ENCODE measurements at places on chromosomes 7 and 10.

DNA sequence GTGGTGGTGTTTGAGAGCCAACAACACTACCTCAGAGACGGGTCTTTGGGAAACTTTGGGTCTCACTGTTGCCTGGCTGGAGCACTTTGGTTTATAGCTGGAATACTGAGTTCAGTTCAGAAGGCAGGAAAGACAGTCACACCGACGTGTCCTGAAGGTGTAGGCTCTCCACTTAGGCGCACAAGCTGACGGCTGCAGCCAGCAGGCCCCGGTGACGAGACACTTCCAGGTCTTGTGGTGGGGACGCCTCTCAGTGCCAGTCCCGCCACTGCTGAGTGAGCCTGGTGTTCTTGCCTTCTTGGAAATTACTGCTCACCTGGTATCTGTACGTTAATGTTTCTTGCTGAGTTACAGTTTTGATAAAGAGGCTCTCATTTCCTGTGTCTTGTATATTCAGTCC is 74.0 kb downstream of the WDR37 start:
- DNase-seq, result no peak

DNA sequence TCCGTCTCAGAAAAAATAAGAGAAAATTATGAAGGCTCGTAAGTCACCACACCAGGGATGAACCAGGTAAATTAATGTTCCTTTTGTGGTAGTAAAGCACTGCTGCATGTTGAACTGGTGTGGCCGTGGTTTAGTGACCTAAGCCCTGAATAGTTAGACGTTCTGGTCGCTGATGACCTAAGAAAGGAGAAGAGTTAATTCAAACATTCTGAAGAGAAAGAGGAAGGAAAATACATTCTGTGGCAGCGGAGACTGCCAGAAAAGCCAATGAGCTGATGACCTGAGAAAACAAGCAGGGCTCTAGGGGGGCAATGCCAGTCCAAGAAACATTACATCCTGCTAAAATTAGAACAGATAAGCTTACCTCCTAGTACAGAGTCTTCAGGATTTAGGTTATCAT is 17.5 kb downstream of the DNAJC9 start:
- no peak for DNase-seq

GRCh38 chr10:79001082-79001885 is 67.5 kb upstream of the ZMIZ1 start:
- no peak for DNase-seq

DNA sequence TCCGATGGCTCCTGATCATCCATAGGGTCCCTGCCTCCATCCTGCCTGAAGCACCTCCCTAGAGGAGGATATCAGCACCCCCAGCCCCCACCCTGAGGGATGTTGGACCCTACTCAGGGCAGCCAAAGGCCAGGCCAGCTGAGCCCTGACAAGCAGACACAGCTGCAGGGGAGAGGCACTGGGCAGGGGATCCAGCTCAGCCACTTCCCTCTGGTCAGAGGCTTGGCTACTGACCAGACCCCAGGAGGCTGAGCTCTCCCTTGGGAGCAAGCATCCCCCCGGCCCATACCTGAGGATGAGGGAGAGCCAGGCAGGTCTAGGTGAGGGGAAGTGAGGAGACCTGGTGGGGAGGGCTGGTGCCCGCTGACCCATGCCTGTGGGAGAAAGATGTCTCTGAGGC is 6.6 kb downstream of the LDB3 start:
- DNase-seq, result no peak

- no peak for DNase-seq
These were observed 610.8 kb downstream of the GATA3 start for GRCh38 chr10:8665322-8665721.

- no peak for DNase-seq
These were observed 31.9 kb upstream of the INSYN2A start for GRCh38 chr10:127228195-127228787.

DNA sequence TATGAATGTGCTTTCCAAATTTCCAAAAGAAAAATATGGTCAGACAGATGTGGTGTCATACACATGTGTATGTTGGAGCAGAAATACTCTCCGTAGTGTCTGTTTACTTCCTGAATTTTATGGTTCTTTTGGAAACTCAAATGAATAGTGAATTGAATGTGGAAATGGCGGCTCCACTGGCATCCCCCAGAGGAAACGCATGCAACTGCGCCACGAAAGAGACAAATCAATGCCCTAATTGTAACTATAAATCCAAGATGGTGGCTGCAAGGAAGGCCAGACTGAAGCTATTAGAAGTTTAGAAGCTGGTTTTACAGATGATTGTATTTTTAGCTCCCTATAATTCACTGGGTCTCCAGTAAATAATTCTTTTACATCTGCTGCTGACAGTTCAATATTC is 246.7 kb downstream of the FGFR2 start:
- DNase-seq, result no peak

DNA sequence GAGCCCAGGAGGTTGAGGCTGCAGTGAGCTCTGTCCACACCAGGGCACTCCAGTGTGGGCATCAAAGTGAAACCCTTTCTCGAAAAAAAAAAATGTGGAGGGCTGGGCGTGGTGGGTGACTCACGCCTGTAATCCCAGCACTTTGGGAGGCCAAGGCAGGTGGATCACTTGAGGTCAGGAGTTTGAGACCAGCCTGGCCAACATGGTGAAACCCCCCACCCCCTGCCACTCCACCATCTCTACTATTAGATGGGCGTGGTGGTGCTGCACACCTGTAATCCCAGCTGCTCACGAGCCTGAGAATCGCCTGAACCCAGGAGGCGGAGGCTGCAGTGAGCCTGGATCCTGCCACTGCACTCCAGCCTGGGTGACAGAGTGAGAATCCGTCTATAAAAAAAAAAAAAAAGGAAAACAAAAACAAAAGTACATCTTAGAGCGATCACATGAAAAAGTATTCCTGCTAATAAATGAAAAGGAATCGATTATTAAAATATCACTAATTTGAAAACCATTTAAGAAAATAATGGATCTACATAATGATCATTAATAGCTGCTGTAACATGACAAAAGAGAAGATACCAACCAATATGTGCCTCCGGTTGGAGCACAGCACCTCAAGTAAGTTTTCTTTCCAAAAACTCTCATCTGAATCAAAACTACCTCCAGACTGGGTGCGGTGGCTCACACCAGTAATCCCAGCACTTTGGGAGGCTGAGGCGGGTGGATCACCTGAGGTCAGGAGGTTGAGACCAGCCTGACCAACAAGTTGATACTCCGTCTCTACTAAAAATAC is 4.9 kb downstream of the HNRNPF start:
- no peak for DNase-seq

- DNase-seq, result no peak
These were observed 175.7 kb upstream of the SLC25A13 start for GRCh38 chr7:96497567-96497966.

DNA sequence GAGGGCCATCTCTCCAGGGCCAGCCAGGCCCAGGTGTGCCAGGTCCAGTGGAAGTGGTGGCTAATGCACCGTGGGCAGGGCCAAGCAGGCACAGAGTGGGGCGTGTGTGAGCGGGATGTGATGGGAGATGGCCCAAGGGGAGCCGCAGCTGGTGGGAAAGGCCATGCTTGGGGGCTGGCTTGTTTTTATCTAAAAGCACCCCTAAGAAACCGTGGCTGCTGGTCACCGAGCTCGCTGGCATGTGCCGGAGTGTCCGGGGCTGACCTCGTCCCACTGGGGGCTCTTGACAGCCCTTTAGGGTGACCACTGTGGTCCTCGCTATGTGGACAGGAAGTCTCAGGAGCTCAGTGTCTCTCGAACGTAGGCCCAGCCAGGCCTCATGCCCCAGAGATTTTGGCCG is 582.4 kb upstream of the FOXK1 start:
- no peak for DNase-seq

DNA sequence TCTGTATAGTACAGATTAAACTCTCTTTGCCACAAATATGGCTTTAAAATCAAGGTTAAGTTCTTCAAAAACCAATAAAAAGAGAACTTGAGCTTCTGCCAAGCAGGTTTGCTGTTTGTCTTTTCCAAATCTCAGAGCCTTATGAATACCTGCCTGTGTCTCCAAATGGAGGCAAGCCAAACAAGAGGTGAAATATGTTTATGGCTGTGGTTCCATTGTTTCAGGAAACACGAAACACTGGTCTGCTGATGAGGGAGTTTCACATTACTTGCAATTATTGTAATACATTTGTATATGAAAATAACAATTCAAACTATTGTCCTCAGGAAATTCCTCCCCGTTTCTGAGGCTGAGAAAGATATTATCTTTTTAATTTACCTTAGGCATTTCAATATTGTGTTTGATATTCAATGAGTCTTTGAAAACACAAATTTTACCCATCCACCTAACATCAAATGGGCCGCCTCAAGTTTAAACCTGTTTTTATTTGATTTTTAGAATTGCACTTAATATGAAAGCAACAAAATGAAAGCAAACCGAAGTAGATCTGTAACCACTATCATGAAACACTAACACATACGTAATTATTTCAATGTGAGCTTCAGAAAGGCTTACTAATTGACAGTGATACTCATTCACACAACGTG is 359.3 kb downstream of the HGF start:
- no peak for DNase-seq

- no peak for DNase-seq
These were observed 262.2 kb downstream of the FZD1 start for GRCh38 chr7:91526404-91526803.

DNA sequence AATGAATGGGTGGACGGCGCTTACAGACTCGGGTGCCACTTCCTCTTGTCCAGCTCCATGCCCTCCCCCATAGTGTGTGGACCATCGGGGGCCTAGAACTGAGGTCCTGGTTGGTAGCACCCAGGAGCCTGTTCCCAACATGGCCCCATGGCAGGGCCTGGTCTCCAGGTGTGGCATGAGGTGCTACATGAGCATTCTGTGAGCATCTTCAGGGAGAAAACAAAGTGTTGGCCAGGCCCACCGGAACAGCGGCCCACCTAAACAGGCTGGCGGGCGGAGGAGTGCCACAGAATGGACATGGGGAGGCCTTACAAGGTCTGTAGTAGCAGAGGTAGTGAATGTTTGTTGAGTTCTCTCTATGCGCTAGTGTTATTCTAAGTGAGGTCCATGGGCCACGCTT is 76.9 kb downstream of the PARP12 start:
- DNase-seq, result no peak

DNA sequence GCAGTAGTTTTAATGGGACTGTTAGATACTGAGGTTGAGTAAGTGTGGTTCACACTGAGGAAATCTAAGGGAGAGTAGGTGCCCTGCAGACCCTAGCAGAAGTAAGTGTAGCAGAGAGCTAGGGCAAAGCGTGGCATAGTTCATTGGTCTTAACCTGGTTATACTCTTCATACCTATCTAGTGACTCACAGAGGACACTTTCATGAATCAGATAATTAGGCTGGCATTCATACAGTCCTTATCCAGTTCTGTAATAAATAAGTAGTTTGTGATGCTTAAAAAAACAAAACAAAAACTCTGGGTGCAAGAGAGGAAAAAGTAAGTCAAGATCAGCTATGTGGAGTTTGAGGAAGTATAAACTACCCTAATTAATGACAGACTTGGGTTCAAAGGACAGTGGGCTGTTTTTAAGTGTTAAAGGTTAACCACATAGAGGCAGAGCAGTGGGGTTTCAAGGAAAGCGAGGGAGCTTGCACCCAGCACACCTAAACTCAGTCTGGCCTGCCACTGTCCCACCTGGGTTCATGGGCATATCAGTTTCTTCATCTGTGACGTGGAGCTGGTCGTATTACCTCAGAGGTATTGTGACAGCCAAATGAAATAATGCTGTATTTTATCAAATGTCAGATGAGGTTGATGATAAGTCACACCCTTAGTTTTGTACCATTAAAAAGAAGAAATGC is 27.1 kb downstream of the LMTK2 start:
- DNase-seq, result peak; percentile 6

DNA sequence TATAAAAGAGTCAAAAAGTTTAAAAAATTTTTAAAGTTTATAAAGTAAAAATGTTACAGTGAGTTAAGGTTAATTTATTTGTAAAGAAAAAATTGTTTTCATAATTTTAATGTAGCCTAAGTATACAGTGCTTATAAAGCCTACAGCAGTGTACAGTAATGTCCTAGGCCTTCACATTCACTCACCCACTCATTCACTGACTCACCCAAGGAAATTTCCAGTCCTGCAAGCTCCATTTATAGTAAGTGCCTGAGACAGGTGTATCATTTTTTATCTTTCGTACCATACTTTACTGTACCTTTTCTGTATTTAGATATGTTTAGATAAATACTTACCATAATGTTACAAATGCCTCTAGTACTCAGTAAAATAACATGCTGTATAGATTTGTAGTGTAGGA is 269.7 kb upstream of the PHF14 start:
- DNase-seq, result no peak

- DNase-seq, result no peak
These were observed 142.8 kb upstream of the SEMA3E start for GRCh38 chr7:83791737-83792136.
